ENCODE measurements at places on chromosomes 6 and 20.
A peak's percentile ranks its signal among the peaks of the same experiment; 100 is the strongest.

GRCh38 chr6:19835605-19836004, 1.6 kb upstream of the ID4 start:
- no peak for DNase-seq

GRCh38 chr6:63598049-63599036, 26.1 kb downstream of the LOC128125822 start:
- DNase-seq, result peak; percentile 81

DNA sequence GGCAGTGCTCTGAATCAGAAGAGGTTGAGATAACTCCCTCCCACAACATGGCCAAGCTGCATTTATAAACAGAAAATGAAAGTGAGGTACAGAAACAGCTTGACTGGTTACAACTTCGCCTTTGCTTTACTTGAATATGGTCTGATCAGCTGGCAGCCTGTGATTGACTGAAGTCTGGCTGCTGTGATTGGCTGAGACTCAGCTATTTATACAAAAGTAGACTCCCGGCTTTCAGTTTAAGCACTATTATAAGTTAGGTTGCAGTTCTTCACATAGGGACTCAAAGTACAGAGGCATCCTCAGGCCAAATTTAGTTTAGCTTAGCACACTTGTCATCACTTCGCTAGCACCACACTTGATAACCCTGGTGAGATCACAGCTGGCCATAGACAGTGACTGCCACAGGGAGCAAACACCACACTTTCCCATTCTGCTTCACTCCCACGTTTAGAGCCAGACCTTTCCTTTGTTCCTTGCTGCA, 362.6 kb downstream of the EPM2A start:
- peak; percentile 10 for DNase-seq

DNA sequence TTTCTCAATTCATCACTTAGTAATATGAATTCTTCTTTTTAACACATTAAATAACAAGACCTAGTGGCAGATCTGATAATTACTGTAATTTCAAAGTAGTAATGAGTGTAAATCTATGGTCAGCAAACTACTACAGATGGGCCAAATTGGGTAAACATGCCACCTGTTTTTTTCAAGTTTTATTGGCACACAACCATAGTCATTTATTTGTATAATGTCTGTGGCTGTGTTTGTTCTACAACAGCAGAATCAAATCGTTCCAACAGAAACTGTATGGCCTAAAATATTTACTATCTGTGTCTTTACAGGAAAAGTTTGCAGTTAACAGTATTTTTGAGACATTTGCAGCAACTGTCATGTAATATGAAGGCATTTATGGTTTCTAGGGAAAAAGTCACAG, 86.1 kb upstream of the EYA2 start:
- DNase-seq, result no peak

- no peak for DNase-seq
These were observed 53.9 kb upstream of the LAMP5 start for GRCh38 chr20:9460518-9460917.

DNA sequence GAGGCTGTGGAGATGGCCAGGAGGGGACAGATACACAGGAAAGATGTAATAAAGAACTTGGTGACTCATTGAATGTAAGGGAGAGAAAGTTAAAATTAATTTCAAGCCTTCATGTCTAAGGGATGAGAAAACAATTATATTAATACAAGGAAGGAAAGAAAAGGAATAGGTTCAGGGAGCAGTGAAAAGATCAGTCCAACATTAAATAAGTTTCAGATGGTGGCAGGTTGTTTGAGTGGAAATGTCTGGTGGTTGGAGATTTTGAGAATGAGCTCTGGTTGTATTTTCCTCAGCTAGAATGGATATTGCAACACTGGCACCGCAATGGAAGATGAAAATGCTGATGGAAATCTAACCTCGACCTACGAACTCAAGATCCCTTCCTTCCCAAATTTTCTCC, 304.3 kb downstream of the COL12A1 start:
- no peak for DNase-seq

DNA sequence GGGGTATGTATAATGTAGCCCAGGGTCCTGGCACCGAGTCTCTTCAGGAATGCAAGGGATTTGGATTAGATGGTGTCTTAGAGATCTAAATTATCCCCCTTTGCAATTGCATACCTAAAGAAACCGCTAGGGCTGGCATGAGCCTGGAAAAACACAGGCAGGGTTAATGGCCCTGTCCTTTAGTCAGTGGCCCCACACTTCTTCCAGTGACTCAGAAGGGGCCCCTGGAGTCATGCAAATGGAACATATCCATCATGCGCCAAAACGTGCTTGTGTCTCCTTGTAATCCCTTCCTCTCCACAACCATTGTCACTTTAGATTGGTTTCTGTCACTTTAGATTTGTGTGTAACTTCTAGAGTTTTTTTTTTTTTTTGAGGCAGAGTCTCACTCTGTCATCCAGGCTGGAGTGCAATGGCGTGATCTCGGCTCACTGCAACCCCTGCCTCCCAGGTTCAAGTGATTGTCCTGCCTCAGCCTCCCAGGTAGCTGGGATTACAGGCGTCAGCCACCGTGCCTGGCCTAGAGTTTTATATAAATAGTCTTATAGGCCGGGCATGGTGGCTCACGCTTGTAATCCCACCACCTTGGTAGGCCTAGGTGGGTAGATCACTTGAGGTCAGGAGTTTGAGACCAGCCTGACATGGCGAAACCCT, 8.7 kb upstream of the MYBL2 start:
- peak; percentile 47 for DNase-seq

GRCh38 chr6:31057426-31058003, 47.2 kb downstream of the MUC22 start:
- no peak for DNase-seq

- DNase-seq, result peak; percentile 41
These were observed 22.7 kb downstream of the THEMIS start for GRCh38 chr6:127878115-127878514.

DNA sequence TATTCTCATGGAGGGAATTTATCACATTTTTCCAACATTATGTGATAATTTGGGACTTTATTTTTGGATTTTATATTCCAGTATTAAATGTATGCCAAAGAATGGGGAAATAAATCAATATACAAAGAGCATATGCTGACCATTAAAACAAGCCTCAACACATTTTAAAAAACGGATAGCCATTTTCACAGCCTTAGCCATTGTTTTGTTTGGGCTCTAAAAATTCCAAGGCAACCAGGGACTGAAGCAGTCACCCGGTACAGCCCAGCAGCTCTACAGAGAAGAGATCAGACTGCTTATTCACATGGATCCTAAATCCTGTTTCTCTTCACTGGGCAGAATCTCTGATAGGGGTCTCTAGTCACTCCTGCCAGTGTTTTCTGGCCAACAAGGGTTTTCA, 150.2 kb upstream of the OGFRL1 start:
- DNase-seq, result no peak

DNA sequence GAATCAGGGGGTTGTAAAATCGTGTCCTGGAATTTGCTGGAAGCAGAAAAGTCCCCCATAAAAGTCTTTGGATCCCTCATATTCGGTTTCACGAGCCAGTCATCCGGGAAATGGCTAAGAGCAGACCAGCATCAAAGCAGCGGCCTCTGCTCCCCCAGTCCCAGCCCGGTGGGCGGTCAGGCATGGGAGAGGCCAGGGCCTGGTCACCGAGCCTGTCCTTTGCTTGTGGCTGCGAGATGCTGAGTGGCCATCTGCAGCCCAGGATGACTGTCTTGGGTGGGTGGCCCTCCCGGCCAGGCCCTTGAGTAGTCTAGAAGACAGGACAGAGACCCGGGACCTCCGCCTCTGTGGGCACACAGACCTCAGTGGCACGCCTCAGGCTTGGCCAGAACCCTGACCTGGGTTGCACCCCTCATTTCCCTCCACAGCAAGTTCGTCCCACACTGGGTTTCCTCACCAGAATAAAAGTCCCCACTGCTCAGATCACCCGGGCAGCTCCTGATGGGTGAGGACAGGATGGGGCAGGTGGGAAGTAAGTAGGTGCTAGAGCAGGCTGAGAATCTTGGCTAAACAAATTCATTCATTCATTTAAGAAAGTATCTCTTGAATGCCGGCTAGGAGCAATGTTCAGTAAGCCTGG, 172.1 kb downstream of the BMP7 start:
- DNase-seq, result no peak

- no peak for DNase-seq
These were observed 150.8 kb upstream of the STXBP5 start for GRCh38 chr6:147053311-147053921.

- DNase-seq, result no peak
These were observed 511.4 kb downstream of the DHX35 start for GRCh38 chr20:39473536-39473935.

DNA sequence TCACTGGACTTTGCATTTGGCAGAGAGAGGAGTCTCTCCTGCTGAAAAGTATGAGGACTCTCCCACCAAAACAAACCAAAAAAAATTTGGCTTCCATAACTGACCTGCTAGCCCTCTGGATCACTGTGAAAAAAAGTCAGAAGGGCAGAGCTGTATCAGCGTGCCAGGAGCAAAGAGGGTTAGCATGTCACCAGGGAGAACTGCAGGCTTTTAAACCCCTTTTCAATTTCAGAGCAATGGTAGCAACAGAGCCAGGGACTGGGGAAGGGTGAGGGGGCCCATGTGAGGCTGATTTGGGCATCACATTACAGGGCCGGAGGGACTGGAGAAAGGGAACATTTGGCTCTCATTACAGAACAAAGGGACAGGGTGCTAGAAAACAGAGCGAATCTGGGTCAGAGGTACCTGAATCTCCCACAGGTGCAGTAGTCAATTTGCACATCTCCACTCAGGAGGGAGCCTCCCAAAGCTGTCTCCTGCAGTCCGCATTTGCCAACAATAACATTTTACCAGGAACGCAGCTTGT, 185.7 kb upstream of the EYA4 start:
- DNase-seq, result no peak

DNA sequence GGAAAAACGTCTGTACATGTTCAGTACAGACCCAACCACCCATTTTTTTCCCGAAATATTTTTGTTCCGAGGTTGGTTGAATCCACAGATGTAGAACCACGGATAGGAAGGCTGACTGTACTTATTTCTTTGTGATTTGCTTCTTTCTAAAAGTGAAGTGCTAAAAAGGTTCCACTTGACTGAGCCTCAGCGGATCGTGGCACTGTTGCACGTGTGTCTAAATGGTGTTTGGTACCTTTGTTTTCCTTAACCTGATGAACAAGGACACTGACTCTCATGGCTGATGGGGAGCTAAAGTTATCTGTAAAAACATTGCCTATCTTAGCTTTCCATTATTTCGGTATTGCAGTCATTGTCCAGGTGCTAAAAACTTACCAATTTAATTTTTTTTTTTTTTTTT, 6.2 kb downstream of the BPHL start:
- no peak for DNase-seq

- no peak for DNase-seq
These were observed 13.9 kb downstream of the GJA1 start for GRCh38 chr6:121449331-121449730.

DNA sequence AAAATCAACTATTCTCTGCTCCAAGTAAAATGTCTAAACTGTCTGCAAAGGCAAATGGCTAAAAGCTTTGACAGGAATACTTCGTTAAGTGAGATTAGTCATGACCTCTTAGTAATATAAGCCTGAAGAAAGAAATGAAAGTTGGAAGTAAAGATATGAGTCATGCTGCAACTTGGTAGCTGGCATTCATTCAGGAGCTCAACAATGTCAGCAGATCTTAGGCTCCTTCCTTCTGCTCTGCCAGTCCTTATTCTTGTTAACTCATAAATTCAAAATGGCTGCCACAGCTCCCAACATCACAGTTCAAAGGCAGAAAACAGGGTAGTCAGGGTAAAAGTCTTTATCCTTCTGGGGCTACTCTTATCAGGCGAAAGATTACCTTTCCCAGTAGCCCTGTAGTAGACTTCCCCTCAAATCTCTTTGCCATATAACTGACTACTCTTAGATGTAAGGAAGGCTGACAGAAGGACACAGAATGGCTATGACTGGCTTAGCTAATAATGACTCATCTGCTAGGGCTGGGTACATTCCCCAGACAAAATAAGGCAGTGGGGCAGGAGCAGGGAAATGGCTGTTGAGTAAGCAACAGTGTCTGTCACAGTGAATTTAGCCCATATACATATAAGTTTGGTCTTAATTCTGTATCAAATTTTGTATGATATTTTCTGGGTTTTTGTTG, 24.4 kb upstream of the C6orf62 start:
- DNase-seq, result peak; percentile 87

DNA sequence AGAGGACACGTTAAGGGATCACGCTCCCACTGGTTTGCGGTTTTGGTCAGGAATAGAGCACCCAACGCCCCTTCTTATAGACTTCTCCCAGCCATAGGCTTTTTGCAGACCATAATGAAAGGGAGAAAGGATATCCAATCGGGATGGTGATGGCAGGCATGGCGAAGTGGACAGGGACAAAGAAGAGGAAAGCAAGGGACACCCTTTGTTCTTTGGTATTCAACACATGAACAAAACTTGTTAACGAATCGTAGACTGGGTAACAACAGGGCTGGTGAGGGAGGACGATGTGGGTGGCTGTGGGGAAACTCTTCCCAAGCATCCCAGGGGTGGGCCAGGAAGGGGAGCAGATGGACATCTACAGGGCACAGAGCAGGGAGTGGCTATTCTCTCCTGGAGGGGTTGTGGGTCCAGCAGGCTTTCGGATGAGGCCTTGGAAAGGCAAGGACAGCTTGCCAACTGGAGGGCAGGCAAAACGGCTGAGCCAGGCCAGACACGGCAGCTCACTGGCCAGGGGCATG, 1.4 kb upstream of the HSP90AB1 start:
- DNase-seq, result no peak

- DNase-seq, result no peak
These were observed 687.7 kb upstream of the POU3F2 start for GRCh38 chr6:98146656-98147055.

Measured in RPMI8226 (cell line).